Brain microvascular endothelial cell (primary cell): ENCODE measurements at places on chromosomes 1 and 21.
A peak's percentile ranks its signal among the peaks of the same experiment; 100 is the strongest.

- no peak for DNase-seq
Measured at GRCh38 chr1:151211972-151212705, 13.8 kb downstream of the PIP5K1A start.

DNA sequence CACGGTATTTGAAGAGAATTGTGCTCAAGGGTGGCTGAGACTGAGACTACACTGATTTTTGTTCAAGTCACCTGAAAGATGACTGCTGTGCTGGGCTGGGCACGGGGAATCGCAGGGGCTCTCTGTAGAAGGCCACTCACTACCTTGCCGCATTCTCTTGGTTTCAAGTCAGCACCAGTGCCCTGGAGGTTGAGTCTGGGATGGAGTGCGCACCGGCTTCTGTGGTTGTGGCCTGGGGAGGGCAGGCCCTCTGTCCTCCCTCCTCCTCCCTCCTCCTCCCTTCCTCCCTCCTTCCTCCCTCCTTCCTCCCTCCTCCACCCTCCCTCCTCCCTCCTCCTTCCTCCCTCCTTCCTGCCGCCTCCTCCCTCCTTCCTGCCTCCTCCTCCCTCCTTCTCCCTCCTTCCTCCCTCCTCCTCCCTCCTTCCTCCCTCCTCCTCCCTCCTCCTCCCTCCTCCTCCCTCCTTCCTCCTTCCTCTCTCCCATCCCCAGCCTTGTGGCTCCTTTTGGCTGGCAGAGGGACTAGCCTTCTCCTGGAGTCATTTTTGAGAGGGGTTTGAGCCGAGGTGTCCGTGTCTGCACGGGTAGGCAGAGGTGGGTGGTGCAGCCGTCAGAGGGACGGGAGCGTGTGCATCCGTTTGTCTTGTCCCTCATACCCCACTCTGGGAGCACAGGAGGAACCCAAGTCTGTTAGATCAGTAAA is 9.5 kb downstream of the RER1 start:
- no peak for DNase-seq

DNA sequence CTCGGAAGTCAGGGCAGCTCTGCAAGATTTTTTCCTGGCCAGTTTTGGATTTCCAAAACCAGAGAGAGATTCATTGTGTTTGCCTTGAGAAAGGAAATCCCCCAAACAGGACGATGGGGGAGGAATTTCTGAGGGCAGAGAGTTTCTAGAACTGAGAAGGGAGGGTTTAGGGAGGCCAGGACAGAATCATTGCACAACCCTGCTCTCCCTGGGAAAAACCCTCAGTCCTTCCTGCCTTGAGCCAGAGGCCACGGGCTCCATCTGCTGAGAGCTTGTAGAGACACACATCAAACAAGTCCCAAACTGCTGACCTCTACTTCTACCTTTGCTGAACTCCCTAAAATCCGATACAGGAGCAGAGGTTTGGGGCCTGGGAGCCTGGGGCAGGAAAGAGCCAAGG is 99.7 kb downstream of the NMNAT2 start:
- peak; percentile 84 for DNase-seq

- no peak for DNase-seq
Measured at GRCh38 chr1:185420588-185421081, 103.6 kb upstream of the IVNS1ABP start.
